Right kidney (tissue), 9 donors: ENCODE measurements at places on chromosomes 6 and 20.
A peak's percentile ranks its signal among the peaks of the same experiment; 100 is the strongest.

DNA sequence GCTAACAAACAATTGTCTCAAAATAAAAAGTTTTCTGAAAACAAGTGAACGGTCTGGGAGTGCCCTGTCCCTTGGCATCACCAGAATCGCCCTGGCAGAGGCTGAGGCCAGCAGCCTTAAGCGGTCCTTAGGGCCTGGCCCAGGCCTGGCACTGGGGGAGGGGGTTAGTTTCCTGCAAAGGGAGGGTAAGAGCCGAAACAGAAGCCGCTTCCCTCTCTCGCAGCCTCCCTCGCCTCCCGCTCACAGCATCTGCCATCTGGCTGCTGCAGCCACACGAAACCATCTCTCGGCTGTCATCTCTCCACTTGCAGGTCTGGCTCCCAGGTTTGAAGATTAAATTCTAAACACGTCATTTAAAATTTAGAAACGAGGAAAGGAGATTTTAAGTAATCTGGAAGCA lies 31.5 kb downstream of the PMEPA1 start:
- no peak for DNase-seq

- no peak for DNase-seq
Measured at GRCh38 chr6:37516920-37517405, 17.3 kb upstream of the CCDC167 start.

DNA sequence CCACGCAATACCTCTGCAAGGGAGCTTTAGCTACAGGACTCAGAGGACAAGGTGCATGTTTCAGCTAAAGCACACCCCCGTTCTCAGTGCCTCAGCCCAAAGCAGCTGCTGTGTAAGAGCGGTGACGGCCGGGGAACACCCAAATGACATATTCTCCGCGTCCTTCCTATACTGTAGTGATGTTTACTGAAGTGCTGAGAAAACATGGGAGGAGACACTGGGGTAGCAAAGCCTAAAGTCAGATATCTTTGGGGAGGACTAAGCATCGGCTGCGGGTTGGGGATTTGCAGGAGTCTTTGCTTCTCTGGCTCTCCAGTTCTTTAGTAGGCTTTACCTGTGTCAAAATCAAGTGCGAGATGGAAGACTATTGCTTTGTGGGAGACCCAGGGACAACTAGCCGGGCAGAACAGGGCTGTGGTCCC lies 1.7 kb downstream of the SLC22A23 start:
- no peak for DNase-seq

DNA sequence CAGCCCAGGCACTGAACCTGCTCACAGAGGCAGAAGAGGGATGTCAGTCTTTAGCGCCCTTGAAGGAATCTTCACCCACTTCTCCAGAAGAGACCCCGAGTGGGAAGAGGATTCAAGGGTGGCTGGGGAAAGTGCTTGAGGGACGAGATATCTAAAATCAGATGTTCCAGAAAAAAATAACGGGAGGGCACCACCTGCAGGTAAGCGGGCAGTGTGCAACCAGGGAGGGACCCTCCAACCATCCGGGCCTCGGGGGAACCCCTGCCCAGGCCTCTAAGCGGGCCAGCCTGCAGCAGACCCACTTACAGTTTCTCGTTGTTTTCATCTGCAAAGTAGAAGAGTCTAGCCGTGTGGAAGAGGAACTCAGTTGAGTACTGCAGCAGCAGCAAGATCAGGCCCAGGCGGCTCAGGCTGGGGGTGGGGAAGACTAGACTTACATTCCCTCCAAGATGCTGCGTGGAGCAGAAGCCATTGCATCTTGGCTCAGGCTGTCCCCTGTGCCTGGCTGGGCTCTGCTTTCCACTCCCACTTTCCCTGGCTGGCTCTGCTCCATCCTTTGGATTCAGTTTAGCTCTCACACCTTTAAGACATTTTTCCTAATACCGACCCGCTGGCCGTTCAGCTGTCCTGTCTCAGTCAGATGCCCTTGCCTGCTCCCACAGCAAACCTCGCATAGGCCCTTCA lies 71.0 kb downstream of the TRAM2 start:
- no peak for DNase-seq

DNA sequence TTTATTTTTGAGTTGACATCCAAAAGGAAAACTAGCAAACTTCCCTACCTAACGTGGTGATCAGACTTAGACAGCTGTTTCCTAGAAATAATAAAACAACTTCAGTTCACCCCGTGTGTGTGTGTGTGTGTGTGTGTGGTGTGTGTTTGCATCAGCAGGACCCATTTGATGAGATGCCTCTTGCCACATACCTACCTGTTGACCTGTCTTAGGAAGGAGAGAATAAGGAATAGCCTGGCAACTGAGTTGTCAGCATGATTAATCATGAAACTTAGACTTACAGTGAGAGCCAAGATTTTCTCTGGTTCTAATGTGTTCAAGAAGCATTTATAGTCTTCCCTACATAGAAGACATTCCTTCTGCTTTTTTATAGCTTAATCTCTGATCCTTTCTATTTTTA lies 16.1 kb upstream of the PBOV1 start:
- DNase-seq = no peak

DNA sequence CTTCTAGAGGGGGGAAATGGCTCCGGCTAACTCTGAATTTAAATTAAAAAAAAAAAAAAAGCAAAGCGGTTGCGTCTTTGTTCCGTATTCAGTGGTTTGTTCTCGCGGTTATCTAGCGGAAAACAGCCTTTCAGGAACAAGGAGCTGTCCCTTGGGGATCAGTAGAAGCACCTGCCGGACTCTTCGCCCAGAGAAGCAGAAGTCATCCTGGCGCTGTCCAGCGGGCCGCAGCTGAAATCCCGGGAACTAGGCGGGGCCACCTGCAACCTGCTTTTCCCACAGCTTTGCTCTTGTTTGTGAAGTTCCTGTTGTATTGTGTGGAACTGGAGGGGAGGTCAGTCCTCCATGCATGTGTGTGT lies 43.9 kb upstream of the GJE1 start:
- DNase-seq = peak; percentile 17

GRCh38 chr6:163369628-163370365 lies 44.7 kb upstream of the QKI start:
- DNase-seq = no peak

DNA sequence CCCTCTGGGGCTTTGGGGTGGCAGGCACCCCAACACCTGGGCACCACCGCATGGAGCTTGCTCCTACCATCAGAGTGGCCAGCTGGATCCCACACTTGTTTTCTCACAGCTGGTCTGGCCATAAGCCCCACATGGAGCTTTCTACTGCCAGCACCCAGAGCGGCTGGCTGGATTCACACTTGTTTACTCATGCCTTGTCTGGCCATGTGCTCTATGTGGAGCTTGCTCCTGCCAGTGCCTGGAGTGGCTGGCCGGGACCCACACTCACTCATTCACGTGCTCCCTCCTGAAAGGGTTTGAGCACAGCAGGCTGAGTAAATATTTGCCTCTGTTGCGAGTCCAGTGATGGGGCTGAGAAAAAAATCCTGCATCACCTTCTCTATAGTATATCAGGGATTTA lies 487.0 kb downstream of the CD109 start:
- no peak for DNase-seq

- DNase-seq = no peak
Measured at GRCh38 chr6:67863346-67863745, 771.7 kb upstream of the ADGRB3 start.

GRCh38 chr6:12271997-12272396 lies 18.2 kb upstream of the EDN1 start:
- DNase-seq = no peak

DNA sequence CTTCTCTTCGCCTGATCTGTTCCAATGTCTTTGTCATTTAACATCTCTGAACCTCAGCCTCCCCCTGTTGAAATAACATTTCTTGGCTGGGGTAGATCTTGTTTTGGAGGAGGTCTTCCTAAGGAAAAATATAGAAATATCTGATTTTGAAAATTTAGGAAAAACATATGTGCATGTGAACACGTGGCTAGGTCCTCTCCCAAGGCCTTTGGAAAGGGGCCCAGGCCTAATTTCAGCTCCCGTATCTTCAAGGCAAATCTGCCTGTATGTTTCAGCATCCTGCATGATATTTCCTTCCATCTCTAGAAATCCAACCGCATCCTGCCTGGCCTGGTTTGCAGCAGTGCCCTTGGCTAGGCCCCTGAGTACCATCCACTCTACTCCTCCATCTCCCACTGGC lies 261.2 kb downstream of the PHACTR1 start:
- no peak for DNase-seq

DNA sequence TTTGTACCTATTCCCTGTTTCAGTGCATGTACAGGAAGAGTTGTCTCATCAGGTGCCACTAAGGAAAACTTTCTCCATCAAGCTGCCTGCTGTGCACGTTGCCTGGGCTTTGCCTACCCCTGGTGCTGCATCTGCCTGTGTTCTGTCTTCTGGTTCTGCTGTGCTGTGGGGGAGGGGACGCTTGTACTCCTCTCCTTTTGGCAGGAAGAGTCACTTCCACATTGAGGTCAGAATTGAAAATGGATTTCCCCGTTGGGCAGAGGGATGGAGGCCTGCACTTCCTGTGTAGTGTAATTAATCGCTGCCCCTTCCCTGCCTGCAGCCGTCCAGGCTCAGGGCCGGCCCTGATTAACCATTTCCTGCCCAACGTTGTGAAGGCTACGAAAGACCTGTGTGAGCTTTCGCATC lies 153.3 kb downstream of the SCML4 start:
- DNase-seq = peak; percentile 51

GRCh38 chr20:50868509-50869495 lies 62.4 kb downstream of the ADNP start:
- no peak for DNase-seq

GRCh38 chr20:18321976-18322950 lies 33.9 kb downstream of the ZNF133 start:
- DNase-seq = no peak

GRCh38 chr6:148716811-148717210 lies 30.0 kb upstream of the UST start:
- no peak for DNase-seq

- DNase-seq = no peak
Measured at GRCh38 chr6:29828471-29828797, 809 bp downstream of the HLA-G start.

- DNase-seq = no peak
Measured at GRCh38 chr20:10541668-10542411, 106.7 kb downstream of the SLX4IP start.

GRCh38 chr20:24185791-24186190 lies 197.2 kb upstream of the GGTLC1 start:
- DNase-seq = no peak

DNA sequence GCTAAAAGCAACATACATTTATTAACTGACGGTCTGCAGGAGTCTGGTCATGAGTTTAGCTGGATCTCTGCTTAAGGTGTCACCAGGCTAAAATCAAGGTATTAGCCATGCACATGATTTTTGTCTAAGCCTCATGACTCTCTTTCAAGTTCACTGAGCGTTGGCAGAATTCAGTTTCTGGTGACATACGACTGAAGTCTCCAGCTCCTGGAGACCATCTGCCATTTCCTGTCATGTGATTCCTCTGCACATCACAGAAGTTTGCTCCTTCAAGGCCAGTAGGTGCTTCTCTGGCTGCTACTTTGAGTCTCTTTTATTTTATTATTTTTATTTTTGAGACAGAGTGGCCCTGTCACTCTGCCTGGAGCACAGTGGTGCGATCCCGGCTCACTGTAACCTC lies 148.4 kb upstream of the EYA4 start:
- DNase-seq = no peak

DNA sequence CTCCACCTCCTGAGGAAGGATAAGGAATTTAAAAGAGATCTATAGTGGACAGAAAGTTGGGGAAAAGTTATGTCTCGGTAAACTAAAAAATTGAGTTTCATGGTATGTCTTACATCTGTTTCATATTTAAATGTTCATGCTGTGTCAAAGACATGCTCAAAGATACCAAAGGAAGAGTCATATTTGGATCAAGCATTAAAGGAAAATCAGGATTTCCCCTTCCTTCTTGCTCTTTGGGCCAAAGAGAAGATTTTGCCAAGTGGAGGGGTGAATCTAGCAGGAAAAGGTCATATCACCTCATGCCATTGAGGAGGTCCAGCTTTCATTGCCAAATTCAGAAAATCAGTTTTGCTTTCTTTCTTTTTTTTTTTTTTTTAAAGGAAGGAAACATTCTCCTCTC lies 192.4 kb downstream of the OGFRL1 start:
- DNase-seq = no peak
